ENCODE measurements at places on chromosomes 3 and 15.

DNA sequence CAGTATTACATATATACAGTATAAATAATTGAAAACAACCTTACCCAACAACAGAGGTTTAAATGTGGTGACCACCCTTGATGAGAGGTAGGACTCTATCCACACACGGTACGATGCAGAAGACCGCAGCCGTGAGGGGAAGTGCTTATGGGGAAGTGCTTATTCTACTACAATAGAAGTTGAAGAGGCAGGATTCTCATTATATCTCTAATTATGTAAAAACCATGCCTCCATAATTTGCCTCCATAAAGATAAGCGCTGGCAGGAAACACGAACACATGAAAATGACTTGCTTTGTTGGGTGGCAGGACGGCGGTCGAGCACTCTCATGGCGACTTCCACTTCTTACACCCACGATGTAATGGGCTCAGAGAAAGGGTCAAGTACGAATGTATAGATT, 7.2 kb upstream of the MUC13 start:
- DNase-seq = no peak

GRCh38 chr3:136197159-136197793, 1.1 kb upstream of the MSL2 start:
- no peak for DNase-seq

GRCh38 chr3:193148688-193149473, 92.1 kb upstream of the PLAAT1 start:
- DNase-seq = no peak

DNA sequence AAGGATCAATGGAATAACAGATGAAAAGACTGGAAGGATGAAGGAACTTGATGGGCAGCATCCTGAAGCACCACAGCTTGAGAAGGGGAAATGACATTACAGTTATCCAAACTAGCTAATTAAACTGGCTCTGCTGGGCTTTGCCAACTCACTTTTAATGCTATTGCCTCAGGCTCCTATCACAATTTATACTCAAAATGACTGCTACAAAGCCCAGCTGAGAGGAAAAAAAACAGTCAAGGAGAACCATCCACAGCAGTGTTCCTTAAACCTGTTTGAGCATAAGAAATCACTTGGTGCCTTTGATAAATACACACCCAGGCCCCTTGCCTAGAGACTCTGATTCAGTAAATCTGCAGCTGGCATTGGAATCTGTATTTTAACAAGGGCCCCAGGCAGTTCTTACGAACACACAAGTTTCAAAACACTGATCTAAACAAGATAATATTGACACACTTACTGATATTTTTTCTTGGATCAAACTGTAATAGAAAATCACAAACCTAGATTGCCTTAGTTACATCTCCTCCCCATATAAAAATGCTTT, 85.8 kb downstream of the MB21D2 start:
- no peak for DNase-seq

DNA sequence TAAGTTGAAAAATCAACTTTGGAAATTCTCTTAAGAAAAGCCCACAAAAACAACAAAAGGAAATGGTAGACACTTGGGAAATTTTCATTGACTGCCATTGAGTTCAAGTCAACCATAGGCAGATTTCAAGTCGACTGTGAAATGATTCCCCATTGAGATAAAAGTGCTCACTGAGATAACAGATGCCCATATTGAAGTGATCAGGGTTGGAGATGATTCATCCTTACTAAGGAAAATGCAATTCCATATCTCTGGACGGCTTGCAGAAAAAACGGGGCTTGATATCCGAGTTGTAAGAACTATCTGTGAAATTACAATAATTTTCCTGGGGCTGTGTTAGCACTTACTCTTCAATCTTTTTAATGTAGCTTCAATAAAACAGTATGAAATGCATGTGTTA, 373.1 kb upstream of the THRB start:
- no peak for DNase-seq

DNA sequence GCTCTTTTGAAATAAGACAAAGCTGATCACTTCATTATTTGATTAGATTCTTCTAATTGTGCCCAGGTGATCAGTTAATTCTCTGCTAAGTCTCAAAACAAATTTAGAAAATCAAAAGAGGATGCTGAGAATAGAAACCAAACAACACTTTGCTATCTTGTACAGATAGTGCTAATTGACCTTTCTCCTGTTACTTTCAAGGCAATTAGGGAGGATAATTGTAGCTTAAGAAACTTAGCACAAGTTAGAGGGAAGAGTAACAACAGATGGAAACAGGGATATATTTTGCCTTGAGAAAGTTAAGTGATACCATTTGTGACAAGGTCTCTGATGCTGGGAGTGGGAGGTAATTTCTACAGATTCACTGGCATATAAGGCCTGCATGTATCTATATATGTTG, 344.8 kb upstream of the GRM7 start:
- no peak for DNase-seq

DNA sequence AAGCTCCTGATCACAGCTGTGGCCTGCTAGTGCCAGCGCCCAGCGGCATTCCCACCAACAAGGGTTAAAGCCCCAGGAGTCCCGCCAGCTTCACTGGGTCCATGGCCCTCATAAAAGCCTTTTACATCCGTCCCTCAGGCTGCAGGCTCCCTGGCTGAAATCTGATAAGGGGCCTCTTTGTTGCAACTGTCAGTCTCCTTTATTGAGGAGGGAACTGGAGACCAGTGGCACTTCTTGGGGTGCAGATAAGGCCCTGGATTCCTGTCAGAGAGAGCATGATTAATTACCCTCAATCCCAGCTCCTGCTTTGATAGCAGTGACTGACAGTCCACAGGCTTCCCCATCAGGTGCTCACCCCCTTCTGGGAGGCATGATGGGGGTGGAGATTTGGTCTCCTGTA, 30.9 kb upstream of the CLK3 start:
- no peak for DNase-seq

DNA sequence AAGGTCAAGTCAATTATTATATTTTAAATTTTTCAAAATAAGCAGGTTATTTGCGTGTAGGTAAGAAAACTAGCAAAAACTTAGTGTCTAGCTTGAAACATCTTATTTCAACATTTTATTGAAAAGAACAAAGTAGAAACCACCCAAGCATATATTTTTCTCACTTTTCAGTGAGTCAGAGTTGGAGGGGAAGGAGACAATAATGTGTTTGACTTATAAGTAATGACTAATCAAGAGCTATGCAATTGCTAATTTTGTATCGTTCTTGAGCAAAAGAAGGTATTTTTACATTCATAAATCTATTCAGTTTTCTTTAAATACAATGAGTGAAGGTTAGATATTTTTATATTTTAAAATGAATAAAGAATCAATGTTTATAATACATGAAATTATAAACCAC, 54.4 kb upstream of the P2RY1 start:
- no peak for DNase-seq

GRCh38 chr3:197580253-197580691, 24.5 kb upstream of the BDH1 start:
- no peak for DNase-seq

- DNase-seq = no peak
Measured at GRCh38 chr3:71162221-71162620, 421.3 kb downstream of the FOXP1 start.

- DNase-seq = no peak
Measured at GRCh38 chr3:181912384-181912783, 200.7 kb downstream of the SOX2 start.

DNA sequence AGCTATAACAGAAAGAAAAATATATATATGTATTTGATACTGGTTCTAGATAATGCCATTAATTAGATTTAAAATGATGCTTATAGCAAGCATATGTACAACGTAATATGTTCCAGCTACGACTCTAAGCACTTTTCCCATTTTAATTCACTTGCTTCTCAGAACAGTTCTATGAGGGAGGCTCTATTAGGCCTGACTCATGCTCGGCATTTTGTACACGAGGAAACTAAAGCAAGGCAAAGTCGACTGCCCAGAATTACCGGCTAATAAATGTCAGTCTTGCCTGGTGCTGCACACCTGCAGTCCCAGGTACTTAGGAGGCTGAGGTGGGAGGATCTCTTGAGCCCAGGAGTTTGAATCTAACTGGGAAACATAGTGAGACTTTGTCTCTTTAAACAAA, 106.0 kb downstream of the PTPRG start:
- no peak for DNase-seq

DNA sequence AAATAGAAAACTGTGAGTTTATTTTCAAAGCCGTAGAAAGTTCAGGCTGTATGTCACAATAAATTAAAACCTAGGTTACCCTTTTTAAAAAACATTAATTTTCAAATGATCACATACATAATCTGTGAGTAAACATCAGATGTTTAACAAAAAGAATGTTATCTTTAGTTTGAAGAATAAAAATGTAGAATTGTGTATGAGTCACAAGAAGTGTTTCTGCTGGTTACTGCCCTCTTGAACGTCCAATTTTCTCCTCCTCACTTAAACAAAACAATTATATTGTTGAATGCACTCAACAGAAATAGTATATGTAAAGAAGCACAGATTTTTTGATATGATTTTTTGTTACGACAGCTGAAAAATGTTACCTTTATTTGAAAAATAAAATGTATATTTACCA, 855.1 kb downstream of the ROBO1 start:
- no peak for DNase-seq

GRCh38 chr3:100993309-100993708, at the start of gene ABI3BP:
Gene ABI3BP, minus strand, starts transcription at chr3:100993421. Its CDS starts 37 bp downstream, at chr3:100993384.
- no peak for DNase-seq

GRCh38 chr3:123448536-123449101, at the start of gene ADCY5:
Gene ADCY5, minus strand, starts transcription at chr3:123449090. Its CDS starts 545 bp downstream, at chr3:123448545.
- DNase-seq = no peak

DNA sequence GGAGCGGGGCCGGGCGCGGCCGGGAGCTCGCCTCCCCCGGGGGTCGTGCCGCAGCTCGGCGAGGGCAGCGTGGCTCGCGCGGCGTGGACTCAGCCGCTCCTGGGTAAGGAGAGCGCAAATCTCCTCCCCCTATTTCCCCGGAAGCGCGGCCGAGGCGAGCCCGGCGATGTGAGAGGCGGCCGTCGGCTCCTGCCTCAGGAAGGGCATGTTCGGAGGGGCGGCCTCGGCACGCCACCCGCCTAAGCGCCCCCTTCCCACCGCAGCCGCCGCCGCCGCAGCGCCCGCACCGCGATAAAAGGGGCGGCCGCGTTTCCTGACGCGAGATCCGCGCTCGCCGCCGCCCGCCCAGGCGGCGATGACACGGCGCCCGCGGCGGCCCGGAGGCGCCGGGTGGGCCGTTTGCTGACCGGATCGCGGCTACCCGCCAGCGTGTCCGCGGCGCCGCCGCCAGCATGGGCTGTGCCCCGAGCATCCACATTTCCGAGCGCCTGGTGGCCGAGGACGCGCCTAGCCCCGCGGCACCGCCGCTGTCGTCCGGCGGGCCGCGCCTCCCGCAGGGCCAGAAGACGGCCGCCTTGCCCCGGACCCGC, at the start of gene PDE8A:
Gene PDE8A, plus strand, starts transcription at position 146 of the 590 bp plus-strand sequence. Its CDS starts 307 bp downstream, at position 453.
- no peak for DNase-seq

DNA sequence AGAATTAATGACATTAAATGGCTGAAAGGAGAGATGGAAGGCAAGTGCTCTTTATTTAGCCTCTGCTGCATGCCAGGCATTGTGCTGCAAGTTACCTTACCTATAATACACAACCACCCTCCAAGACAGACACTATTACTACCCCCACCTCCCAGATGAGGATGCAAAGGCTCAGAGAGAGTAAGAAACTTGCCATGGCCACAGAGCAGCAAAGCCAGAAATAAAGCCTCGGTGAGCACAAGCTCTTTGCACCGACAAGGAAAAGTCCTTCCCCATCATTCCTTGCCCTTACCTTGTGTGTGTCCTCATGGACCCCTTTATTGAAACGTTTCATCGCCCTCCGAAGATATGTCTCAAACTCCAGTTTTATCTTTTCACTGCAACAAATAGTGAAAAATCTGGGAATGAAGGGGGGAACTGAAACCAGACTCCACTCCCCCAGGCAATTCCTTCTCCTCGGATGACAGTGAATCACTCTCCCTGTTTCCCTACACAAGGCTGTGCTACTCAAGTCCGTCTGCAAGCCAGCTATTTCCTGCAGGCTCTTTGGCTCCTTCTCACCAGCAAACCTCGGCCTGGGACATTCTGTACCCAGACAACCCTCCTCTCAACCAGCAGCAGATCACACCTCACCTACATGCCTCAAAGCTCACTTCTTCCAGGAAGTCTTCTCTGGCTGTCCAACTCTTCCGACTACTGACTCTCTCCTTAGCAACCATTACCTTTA, 11.4 kb downstream of the XPC start:
- DNase-seq = no peak

- DNase-seq = no peak
Measured at GRCh38 chr3:128368626-128369025, 98.1 kb downstream of the DNAJB8 start.

- DNase-seq = no peak
Measured at GRCh38 chr15:60764408-60764963, 285.5 kb upstream of the ICE2 start.

- DNase-seq = no peak
Measured at GRCh38 chr3:121155028-121155427, 247.0 kb downstream of the STXBP5L start.

- DNase-seq = no peak
Measured at GRCh38 chr3:106731230-106731629, 646.0 kb upstream of the CCDC54 start.

- no peak for DNase-seq
Measured at GRCh38 chr15:94882071-94882712, 650.8 kb downstream of the MCTP2 start.

DNA sequence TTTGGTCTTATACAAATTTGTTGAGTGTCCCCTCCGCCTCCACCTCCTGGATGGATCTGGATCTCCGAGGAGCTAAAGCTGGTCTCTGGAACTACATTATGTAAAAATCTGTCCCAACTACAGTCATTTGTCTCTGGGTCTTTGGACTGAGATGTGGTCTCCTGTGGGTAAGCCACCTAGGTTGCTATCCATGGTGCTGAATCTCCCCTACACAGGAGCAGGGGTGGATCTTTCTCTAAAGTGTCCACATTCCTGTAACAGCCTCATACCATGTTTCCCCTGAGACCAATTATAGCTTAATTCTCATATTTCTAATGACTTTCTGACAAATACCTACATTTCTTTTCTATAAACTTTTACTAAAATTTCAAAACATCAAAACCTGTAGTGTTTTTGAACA, 625.8 kb downstream of the TAFA4 start:
- DNase-seq = no peak

- DNase-seq = no peak
Measured at GRCh38 chr15:45287390-45287956, 35.4 kb downstream of the SLC28A2 start.

GRCh38 chr15:28075573-28075972, 23.5 kb downstream of the OCA2 start:
- DNase-seq = no peak

DNA sequence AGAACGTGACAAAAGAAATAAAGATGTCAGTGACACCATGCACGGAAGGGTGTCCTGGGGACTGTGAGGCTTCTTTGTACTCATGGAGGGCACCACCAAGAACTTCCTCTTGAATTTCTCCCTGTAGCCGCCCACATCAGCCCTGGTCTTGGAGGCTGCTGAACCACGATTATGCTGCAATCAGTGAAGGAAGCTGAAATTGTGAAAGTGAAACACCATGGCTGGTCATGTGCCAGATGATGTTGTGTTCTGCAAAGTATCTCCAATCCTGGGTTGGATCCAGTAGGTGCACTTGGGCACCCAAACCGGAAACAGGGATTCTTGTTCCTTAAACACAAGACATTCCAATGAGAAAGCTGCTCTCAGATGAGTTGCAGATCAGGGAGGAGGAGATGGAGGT, 104.4 kb upstream of the GOLGA6L6 start:
- no peak for DNase-seq

All from cerebellum (tissue), 4 donors.